G401 (cell line): ENCODE measurements at places on chromosomes 12 and 14.
A peak's percentile ranks its signal among the peaks of the same experiment; 100 is the strongest.

DNA sequence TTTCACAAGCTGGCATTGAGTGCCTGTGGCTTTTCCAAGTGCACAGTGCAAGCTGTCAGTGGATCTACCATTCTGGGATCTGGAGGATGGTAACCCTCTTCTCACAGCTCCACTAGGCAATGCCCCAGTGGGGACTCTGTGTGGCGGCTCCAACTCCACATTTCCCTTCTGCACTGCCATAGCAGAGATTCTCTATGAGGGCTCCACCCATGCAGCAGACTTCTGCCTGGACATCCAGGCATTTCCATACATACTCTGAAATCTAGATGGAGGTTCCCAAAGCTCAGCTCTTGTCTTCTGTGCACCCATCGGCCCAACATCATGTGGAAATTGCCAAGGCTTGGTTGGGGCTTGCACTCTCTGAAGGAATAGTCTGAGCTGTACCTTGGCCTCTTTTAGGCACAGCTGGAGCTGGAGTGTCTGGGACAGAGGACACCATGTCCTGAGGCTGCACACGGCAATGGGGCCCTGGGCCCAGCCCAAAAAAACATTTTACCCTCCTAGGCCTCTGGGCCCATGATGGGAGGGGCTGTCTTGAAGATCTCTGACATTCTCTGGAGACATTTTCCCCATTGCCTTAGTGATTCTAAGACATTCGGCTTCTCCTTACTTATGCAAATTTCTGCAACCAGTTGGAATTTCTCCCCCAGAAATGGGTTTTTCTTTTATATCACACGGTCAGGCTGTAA, 313.3 kb upstream of the SFSWAP start:
- DNase-seq: no peak

- peak; percentile 60 for DNase-seq
Measured at GRCh38 chr14:69657950-69658355, 46.6 kb downstream of the SUSD6 start.

DNA sequence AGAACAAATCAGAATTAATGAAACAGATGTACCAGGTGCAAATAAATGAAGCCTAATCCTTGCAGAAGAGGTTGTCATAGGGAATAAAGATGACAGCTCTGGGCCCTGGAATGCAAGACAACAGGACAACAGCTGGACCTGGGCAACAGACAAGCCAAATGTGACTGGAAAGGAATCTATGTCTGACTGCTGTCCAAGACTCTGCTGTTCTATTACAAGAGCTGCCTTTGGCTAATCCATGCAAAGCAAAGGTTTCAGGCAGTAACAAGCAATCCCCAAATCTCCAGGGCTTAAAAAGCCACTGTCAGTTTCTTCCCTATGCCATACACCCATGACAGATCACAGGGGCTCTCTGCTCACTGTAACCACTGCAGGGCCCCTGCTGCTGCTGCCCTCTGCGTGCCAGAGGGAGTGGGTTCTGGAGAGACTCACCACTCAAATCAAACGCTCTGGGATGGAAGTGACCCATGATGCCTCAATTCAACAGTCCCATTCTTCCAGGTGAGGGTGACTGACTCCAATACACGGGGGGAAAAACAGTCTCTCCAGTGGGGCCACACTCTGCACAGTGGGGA, 218.9 kb upstream of the SFSWAP start:
- no peak for DNase-seq

- no peak for DNase-seq
Measured at GRCh38 chr14:72610096-72610830, 283.6 kb downstream of the DPF3 start.

- DNase-seq: no peak
Measured at GRCh38 chr12:89783359-89784060, 74.9 kb upstream of the ATP2B1 start.

- DNase-seq: no peak
Measured at GRCh38 chr12:71130521-71131069, 27.2 kb downstream of the TSPAN8 start.

DNA sequence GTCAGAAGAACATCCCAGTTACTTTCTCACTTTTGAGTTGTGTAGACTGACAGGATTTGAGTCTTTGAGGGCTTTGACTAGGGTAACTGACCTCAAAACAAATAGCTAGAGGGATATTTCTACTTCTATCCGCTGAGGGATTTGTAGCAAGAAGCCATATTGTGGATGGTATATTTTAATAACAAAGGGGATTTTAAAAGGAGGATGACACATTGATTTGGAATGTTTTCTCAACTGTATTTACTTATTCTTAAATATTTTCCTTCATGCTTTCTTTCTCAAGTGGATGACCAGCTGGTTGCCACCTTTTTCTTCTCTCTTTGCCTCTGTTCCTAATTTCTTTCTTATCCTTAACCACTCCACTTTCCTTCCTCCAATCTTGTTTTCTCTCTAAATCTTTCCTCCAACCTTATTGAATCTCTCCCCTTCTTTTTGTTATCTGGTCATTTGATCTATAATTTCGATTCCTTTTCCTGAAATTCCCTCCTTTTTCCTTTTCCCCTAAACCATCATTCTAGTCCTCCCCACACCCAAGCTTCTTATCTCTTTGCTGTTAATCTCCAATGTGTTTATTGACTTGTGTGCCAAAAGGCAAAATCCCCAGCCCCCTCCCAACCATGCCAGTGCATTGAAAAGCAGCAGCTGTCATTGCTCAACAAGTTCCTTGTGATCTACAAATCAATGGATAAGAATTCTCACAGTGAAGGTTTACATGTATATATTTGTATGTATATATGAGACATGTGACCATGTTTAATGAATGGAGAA, 411.6 kb downstream of the RAD51B start:
- DNase-seq: no peak
